ENCODE measurements at places on chromosomes 7 and 10.

GRCh38 chr7:151086802-151087244 lies 548 bp downstream of the AGAP3 start:
- no peak for DNase-seq

- no peak for DNase-seq
These were observed 13.5 kb downstream of the SFMBT2 start for GRCh38 chr10:7397049-7398035.

- DNase-seq, result no peak
These were observed 9.6 kb upstream of the CTBP2 start for GRCh38 chr10:125169915-125170314.

DNA sequence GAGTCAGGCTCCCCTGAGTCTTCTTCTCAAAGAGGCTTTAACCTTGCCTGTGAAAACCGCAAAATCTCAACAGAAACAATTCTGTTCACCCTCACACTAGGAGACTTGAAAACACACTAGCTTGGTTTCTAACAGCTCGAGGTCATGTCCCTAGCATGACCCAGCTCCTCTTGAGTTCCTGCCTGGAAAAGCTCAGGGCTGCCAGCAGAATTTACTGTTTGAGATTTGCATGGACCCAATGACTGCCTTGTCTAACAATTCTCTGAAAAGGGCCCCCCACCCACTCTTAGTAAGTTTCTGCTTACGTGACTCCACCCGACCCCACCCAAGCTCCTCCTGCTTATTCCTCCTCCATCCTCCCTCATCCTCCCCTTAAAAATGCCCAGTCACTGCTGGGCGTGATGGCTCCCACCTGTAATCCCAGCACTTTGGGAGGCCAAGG lies 85.1 kb upstream of the KMT2C start:
- no peak for DNase-seq

DNA sequence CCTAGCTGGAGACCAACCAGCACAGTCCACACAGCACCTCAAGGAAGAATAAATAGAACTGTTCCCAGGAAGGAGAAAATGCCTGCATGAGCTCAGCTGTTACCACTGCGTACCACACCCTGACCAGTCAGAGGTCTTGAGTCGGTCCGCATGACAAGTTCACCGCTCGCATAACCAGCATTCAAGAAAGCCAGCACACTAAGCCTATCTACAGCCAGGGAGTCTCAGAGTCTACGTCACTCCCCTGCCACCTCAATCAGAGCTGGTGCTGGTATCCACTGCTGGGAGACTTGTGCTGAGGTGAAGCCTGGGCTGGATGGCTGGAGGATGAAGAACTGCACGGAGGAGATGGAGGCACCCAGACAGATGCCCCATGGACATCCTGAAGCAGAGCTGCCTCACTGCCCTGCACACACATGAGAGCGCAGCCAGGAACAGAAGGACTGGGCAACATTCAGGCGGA lies 19.6 kb downstream of the AKR1C1 start:
- no peak for DNase-seq

GRCh38 chr7:81709836-81710235 lies 60.0 kb downstream of the HGF start:
- DNase-seq, result no peak

DNA sequence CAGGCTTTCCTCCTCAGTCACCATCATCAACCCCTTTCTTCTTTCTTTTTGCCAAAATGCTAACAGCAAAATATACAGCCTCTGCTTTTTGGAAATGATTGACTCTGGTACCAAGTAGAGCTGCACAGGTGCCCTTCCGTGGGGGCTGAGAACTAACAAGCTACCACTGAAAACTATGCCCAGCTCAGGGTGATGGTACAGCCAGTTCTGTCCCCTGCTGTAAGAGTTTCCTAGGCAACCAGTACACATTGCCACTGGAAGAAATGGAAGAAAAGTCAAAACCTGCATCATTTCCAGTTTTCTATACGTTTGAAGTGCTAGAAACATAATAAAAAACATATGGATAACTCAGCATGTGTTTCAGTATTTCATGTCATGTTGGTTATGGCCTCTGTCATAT lies 297.5 kb downstream of the PRKG1 start:
- DNase-seq, result no peak

GRCh38 chr10:126659750-126660149 lies 10.7 kb downstream of the C10orf90 start:
- DNase-seq, result no peak

- no peak for DNase-seq
These were observed 118.6 kb downstream of the ZMIZ1 start for GRCh38 chr10:79187121-79187940.

GRCh38 chr7:22192801-22193200 lies 164.2 kb downstream of the RAPGEF5 start:
- no peak for DNase-seq

DNA sequence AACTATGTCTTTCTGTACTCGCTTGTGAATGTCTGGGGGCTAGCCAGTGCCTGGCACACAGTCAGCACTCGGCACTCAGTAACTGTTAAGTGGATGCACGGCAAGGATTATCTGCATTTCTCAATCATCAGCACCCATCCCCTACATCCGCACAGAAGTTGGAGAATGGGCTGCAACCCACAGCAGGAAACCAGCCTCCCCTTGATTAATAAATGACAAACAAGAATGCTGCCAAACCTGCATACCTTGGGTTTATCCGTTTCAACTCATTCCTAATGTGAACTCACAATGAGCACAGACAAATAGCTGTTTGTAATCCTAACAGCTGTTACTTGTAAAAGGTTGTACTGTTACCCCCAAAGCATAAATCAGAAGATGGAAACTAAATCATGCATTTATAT lies 28.9 kb downstream of the PPP1R3C start:
- DNase-seq, result no peak

GRCh38 chr10:127978481-127978880 lies 71.6 kb downstream of the PTPRE start:
- no peak for DNase-seq

DNA sequence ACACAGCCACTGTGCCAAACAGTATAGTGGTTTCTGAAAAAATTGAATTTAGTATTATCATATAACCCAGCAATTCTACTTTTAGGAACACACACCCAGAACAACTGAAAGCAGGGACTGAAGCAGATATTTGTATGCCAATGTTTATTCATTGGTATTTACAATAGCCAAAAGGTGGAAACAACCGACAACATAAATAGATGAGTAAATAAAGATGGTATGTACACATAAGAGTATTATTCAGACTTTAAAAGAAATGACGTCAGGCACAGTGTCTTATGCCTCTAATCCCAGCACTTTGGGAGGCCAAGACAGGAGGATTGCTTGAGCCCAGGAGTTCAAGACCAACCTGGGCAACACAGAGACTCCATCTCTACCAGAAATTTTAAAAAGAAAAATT lies 7.2 kb downstream of the CDCA7L start:
- no peak for DNase-seq

GRCh38 chr10:102313221-102313896 lies 68.0 kb downstream of the GBF1 start:
- no peak for DNase-seq

GRCh38 chr10:76615049-76615448 lies 1022.6 kb downstream of the KCNMA1 start:
- DNase-seq, result no peak

DNA sequence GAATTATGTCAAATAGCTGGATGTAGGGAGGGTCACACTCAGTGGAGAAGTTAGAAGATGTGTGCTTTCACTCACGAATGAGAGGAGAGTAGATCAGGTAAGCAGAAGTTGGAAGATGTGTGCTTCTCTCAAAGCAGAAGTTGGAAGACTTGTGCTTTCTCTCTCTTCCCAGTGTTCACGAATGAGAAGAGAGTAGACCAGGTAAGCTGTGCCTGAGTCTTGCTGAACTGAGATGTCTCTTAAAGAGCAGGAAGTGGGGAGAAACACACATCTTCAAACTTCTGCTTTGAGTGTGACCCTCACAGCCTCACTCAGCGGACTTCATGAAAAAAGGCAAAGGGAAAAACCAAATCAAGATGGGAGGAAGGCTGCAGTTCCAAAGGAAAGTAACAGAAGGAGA lies 7.0 kb upstream of the TMEM243 start:
- no peak for DNase-seq

- no peak for DNase-seq
These were observed 1.4 kb downstream of the HECW1 start for GRCh38 chr7:43113622-43114457.

DNA sequence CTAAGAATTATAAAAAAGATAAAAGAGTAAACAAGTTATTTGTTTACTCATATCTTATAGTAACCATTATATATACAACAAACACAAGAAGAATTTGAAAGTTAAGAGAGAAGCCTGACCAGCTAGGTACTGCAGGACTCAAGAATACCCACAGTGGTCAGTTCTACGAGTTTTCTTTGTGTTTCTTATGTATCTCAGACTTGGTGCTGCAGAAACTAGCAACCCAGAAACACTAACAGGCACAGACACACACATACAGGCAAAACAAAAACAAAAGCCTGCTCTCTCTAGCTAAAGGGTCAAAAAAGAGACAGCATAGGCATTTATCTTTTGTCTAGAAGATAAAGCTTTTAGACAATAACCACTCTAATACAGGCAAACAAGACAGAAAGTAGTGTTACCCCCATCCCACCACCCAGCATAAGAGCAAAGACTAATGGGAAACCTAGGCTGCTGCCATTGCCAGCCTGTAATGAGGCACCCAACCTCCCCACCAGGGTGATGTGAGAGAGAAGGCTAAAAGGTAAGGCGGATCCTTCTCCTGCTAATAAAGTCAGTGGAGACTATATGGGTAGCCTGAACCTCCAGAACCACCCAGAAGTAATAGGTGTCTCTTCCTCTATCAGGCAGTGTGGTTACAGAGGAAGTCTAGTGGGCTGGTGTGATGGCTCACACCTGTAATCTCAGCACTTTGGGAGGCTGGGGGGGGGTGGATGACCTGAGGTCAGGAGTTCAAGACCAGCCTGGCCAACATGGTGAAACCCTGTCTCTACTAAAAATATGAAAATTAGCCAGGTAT lies 113.9 kb downstream of the DNAJC1 start:
- no peak for DNase-seq

DNA sequence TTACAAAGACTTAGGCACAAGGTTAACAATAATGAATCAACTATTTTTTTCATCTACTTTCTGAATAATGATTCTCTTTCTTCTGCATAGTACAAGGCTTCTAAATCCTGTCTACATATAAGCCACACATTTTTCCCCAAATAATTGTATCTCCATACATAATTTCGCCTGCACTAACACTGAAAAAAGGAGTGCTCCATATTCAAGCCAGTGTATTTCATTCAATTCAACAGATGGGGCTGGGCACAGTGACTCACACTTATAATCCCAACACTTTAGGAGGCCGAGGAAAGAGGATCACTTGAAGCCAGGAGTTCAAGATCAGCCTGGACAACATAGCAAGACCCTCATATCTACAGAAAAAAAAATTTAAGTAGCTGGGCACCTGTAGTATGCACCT lies 86.0 kb upstream of the ZNF800 start:
- DNase-seq, result no peak

- no peak for DNase-seq
These were observed 99.1 kb upstream of the CACNA2D1 start for GRCh38 chr7:82542665-82543064.

DNA sequence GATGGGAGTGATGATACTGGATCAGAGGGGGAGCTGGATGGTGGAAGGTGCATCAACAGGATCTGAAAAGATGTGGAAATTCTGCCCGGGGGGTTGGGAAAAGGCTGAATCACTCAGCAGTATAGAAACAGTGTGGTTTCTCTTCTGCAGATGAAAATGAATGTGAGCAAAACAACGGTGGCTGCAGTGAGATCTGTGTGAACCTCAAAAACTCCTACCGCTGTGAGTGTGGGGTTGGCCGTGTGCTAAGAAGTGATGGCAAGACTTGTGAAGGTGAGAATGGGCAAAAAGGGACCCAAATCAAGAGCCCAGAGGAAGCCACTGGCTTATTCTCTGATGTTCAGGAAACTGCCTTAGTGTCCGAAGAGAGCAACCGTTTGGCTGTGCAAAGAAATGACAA lies 12.9 kb downstream of the OIT3 start:
- no peak for DNase-seq

GRCh38 chr10:120977897-120978296 lies 126.7 kb downstream of the WDR11 start:
- DNase-seq, result no peak

GRCh38 chr10:104351061-104351702 lies 2.5 kb upstream of the CFAP58 start:
- no peak for DNase-seq

DNA sequence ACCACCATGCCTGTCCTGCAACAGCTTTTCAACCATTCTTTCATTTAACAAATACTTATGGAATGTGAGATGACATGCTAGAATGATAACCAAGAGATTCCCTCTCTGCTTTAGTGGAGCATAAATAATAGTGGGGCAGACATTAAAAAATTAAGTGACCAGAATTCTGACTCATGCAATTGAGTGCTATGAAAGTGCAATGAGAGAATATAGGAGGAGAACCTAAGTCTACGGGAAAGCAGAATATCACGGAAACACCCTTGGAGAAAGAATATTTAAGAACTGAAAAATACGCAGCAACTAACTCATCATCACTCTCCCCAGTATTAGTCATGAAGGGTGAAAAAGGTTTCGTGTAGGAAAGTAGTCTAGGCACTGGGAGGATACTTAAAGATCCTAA lies 7.1 kb downstream of the KIF5B start:
- DNase-seq, result no peak

DNA sequence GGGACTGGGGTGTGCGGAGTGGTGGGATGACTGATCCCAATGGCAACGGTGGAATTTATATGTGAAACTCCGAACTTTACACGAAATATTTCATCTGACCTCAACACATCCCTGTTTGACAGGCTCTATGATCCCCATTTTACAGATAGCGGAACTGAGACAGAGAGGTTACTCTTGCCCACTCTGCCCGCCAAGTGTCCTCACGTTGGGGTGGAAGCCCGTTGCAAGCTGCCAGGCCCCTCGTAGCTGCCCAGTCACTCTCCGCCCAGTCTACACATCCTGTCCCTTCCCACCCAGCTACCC lies 397 bp upstream of the NFE2L3 start:
- no peak for DNase-seq

DNA sequence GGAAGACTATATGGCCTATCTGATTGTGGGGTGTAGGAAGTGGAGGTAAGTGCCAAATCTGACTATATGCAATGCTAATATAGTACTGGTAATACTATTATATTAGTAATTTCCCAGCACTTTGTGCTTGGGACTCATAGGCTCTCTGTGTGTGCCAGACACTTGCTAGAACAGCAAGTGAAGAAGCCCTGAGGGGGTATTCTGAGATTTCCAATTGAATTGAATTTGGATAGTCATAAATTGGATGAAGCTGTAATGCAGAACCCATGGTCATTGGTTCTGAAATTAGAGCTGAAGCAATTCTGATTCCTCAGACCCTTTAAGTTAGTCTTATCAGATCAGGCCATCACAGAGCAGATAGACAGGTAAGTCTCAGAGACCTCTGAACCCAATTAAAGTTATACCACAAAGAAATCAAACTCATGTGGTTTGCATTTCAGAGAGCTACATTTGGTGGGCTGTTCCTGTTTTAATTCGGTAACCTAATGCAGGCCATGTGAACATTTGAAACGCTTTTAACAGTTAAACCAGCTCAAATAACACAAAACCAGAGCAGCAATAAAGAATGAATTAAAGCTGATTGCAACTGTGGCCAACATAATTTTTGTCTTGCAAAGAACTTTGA lies 179.5 kb downstream of the CREB5 start:
- no peak for DNase-seq

Measured in DMS79 (cell line).